T-helper 2 cell (primary cell): ENCODE measurements at places on chromosomes 1 and 21.

DNA sequence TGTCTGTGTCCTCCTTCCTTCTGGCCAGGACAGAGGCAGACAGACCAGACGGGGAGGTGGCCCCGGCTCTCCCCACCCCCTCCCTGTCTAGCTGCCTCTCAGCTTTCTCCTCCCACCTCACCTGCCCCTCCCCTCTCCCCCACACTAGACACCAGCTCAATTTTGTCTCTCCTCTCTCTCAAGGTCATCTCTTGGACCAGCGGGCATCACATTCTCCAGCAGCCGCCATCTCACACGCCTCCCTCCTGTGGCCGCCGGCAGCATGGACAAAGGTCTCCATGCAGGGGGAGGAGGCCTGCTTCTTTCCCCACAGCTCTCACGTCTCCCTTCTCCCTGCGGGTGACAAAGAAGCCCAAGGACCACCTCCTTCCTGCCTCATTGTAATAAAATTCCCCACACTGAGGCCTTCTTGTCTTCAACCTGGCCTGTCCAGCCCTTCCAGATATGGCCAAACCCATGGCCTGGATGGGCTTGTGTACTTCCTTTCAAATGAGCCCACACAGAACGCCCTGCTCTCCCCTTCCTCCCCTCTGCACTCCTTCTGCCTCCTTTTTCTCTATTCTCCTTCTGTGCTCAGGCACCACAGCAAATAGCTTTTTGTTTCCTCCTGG is 14.6 kb downstream of the OPTC start:
- no peak for DNase-seq

- no peak for DNase-seq
Observed at GRCh38 chr1:243483071-243483771, 227.4 kb downstream of the SDCCAG8 start.

DNA sequence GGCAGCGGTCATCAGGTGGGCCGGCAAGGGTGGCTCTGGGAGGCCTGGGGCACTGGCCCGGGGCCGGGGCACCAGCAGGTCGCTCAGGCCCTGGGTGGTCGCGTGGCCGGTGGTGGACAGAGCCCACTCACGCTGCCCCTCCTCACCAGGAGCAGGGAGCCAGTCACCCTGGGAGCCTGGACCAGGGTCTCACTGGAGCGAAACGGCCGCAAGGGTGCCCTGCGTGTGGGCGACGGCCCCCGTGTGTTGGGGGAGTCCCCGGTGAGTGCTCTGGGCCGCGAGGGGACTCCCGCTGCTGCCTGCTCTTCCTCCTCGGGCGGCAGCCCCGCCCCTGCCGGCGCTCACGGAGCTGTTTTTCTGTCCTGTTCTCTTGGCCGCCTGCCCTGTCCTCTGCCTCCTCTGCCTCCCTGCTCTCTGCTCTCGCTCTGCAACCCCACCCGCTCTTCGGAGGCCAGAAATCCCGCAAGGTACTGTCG is 23.5 kb downstream of the RNF223 start:
- no peak for DNase-seq

- no peak for DNase-seq
Observed at GRCh38 chr1:236550961-236551851, 27.4 kb downstream of the LGALS8 start.

DNA sequence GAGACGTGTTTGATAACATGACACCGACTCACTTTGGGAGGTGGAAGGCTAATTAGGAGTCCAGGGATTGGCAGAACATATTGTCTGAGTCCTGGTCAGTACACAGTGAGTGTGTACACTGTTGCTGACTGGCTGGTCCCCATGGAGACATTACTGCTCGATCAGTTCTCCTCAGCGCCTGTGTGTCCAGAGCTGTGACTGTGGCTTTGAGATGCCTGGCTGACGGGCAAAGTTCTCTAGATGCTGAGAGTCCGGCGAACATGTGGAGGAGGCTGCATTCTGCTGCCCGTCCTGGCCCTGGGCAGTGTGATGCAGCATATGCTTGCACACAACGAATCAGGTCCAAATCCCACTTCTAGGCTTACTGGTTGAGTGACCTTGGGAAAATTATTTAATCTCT is 280.1 kb upstream of the ST6GALNAC5 start:
- no peak for DNase-seq

DNA sequence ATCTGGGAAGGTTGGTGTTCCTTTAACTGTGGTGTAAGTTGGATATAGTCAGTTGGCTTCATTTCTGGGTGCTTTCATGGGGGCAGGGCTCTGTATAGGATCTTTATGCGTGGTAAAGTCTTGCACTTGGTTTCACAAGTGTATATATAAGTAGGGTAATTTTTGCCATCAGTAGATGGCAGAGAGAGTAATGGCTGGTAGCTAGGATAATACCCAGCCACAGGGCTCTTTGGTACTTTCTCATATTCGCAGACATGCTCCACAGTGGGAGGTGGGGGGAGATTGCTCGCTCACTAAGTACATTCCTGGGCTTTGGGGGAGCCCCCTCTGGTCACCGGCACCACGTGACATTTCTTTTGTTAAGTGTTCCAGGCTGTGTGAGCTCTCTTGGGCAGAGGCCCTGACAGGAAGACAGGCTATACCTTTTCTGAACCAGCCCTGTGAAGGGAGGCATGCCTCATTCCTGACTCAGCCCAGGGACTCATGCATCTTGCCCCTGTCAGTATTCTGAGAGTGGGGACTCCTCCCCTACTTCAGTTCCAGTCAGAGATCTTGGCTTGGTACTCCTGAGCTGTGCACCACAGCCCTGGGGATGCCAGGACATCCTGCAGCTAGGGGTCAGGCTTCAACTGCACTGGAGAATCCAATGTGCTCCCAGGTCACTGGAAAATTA is 37.6 kb downstream of the FCRL2 start:
- DNase-seq = no peak

DNA sequence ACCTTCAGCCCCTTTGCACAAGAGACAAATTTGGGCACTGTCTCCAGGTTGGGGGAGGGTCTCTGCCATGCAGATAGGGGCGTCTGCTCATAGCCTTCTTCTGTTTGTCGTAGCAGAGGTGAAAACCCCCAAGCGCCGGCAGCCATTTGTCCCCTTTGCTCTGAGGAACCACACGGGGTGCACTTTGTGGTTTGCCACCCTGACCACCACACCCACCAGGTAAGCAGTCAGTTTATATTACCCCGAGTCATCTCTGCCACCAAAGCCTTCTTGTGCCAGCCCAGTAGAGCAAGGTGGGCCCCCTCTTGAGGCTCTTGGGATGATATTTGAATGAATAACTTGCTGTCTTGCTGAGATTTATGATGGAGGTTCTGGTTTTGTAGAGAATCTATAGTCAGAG is 111.8 kb downstream of the VPS13D start:
- peak; percentile 12 for DNase-seq

DNA sequence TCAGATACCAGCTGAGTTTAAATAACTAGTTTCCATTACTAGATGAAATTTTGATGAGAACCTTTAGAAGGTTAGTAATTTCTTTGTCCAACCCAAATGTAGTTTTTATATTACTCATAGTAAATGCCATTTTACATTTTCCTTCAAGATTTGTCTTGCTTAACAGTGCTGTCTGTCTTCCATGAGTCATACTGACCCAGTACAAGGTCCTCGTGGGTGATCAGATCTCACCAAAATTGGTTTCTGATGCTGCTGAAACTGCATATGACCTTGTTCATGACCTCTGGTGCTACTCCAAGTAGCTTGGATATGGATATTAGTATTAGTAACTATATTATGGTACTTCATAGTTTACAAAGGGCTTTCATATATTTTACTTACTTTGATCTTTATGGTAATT is 207.1 kb downstream of the RYR2 start:
- no peak for DNase-seq

- DNase-seq = no peak
Observed at GRCh38 chr1:231215681-231216385, 25.2 kb upstream of the GNPAT start.

GRCh38 chr1:162006081-162006480 is 17.6 kb downstream of the OLFML2B start:
- DNase-seq = no peak

GRCh38 chr1:86504137-86504479 is 35.4 kb downstream of the CLCA1 start:
- no peak for DNase-seq

GRCh38 chr1:98256700-98257099 is 335.9 kb upstream of the DPYD start:
- no peak for DNase-seq
